HCT116 (cell line): ENCODE measurements at places on chromosomes 5 and 9.
A peak's percentile ranks its signal among the peaks of the same experiment; 100 is the strongest.

DNA sequence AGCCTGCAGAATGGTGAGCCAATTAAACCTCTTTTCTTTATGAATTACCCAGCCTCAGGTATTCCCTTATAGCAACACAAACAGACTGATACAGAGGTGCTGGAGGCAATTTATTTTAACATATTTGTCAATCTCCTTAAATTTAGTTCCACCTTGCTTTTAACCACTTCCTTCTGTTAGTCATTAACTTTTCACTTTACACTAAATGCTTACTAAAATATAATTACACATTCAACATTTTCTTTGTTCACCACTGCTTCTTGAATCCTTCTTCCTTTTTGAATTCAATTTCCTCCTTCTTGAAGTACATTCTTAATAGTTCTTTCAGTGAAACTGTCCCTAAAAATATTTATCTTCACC, 39.4 kb downstream of the LYRM7 start:
- no peaks in the 10 kb centered on the region for H3K4me1 ChIP-seq
- H3K4me3 ChIP-seq = no peak overlapping the region
- no peaks in the 10 kb centered on the region for H3K27me3 ChIP-seq
- no peak for DNase-seq

GRCh38 chr9:31355965-31356364, 1028.5 kb upstream of the ACO1 start:
- no peaks in the 10 kb centered on the region for H3K36me3 ChIP-seq
- H3K4me1 ChIP-seq = no peaks in the 10 kb centered on the region
- H3K27me3 ChIP-seq = no peaks in the 10 kb centered on the region
- no peak overlapping the region for H3K4me3 ChIP-seq

DNA sequence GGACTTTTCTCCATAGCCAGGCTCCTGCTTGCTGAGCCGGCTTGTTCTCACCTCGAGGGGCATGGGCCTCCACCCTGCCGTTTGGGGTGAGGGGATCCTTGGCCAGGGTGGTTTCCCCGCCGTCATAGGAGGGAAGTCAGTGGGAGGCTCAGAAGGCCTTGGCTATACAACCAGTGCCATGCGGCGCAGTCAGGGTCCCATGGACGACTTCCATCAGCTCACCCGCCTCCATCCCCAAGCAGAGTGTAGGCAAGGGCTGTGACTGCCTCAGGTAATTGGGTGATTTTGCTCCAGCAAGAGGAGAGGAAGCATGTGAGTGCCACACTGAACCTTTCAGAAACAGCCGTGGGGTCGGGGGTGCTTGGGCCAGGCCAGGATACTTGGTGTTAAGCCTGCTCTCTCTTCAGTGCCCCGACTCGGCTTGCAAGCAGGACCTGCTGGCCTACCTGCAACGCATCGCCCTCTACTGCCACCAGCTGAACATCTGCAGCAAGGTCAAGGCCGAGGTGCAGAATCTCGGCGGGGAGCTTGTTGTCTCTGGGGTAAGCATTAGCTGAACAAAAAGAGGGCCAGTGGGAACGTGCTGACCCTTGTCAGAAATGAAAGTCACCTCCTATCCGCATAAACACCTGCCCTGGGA, 57.2 kb upstream of the LRRTM2 start:
- no peak overlapping the region for H3K4me3 ChIP-seq
- no peaks in the 10 kb centered on the region for H3K27me3 ChIP-seq
- no peak overlapping the region for H3K27ac ChIP-seq

GRCh38 chr9:77848404-77848803, 183.2 kb downstream of the GNAQ start:
- no peak overlapping the region for H3K27ac ChIP-seq
- no peaks in the 10 kb centered on the region for H3K27me3 ChIP-seq
- H3K4me3 ChIP-seq = no peak overlapping the region
- no peaks in the 10 kb centered on the region for H3K4me1 ChIP-seq
- no peaks in the 10 kb centered on the region for H3K36me3 ChIP-seq
- DNase-seq = no peak

DNA sequence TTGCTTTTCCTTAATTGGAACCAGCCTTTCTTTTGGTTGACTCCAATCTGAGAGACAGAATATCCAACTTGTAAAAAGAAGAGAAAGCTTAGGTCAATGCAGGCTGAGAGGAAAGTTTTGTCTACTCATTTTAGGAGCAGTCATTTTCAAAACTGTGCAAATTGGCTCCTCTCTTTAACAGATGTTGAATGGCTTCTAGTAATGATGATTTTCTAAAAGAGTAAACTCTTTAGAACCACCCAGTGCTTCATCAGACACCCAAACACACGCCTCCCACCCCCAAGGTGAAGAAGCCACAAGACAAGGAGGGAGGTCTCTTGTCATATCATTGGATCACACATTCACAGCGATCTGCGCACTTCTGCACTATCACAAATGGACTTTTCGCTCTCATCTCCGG, 116.3 kb upstream of the KLF9 start:
- H3K4me3 ChIP-seq = no peak overlapping the region
- DNase-seq = no peak
- no peaks in the 10 kb centered on the region for H3K27me3 ChIP-seq
- no peaks in the 10 kb centered on the region for H3K36me3 ChIP-seq

- H3K4me1 ChIP-seq = peaks cover 8% of the 10 kb centered on the region; the same call in 1 of the 2 replicates
- no peak for DNase-seq
- no peak overlapping the region for H3K4me3 ChIP-seq
- H3K27ac ChIP-seq = no peak overlapping the region
- H3K36me3 ChIP-seq = no peaks in the 10 kb centered on the region
- no peaks in the 10 kb centered on the region for H3K27me3 ChIP-seq
These were observed 5.7 kb upstream of the LARP1 start for GRCh38 chr5:154749491-154749890.

- H3K4me3 ChIP-seq = no peak overlapping the region
- DNase-seq = no peak
- no peak overlapping the region for H3K27ac ChIP-seq
- no peaks in the 10 kb centered on the region for H3K27me3 ChIP-seq
These were observed 122.7 kb downstream of the GCNT1 start for GRCh38 chr9:76581731-76582130.

DNA sequence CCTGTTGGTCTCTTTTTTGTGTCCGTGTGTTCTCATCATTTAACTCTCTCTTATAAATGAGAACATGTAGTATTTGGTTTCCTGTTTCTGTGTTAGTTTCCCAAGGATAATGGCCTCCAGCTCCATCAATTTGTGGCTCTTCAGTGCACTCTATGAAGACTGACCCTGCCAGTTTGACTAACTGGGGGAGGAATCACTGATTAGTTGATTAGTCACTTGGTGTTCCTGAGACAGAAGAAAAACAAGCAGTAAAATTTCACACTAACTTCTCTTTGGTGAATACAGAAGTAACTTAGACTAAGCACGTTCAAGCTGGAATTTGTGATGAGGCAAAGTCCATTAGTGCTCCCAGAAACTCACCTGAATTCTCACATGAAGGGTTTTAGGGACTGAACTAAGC, 495.8 kb upstream of the RORB start:
- no peaks in the 10 kb centered on the region for H3K36me3 ChIP-seq
- no peak for DNase-seq
- no peaks in the 10 kb centered on the region for H3K4me1 ChIP-seq
- no peak overlapping the region for H3K4me3 ChIP-seq
- no peak overlapping the region for H3K27ac ChIP-seq
- H3K27me3 ChIP-seq = no peaks in the 10 kb centered on the region

- no peaks in the 10 kb centered on the region for H3K4me1 ChIP-seq
- no peak for DNase-seq
- H3K4me3 ChIP-seq = no peak overlapping the region
- H3K36me3 ChIP-seq = no peaks in the 10 kb centered on the region
- H3K27me3 ChIP-seq = no peaks in the 10 kb centered on the region
These were observed 646.1 kb upstream of the SEMA6A start for GRCh38 chr5:117220730-117221129.

GRCh38 chr5:88602584-88602983, 280.4 kb downstream of the MEF2C start:
- H3K27me3 ChIP-seq = no peaks in the 10 kb centered on the region
- H3K4me3 ChIP-seq = no peak overlapping the region
- no peak overlapping the region for H3K27ac ChIP-seq

DNA sequence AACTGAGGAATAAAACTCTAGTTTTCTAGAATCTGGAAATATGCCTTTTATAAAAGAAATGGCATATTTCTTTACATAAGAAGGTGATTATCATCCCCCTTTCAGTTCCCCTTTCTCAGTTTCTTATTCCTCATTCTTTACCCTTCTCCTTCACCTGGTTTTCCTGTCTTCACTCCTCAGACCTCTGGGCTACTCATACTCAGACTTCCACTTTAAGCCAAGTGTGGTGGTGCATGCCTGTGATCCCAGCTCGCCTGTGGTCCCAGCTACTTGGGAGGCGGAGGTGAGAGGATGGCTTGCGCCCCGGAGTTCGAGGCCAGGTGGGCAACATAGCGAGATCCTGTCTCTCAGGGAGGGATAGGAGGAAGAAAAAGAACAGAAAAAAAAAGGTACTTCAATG, 57.2 kb downstream of the RANBP6 start:
- H3K27me3 ChIP-seq = no peaks in the 10 kb centered on the region
- no peak overlapping the region for H3K27ac ChIP-seq
- no peaks in the 10 kb centered on the region for H3K4me1 ChIP-seq
- DNase-seq = no peak
- no peak overlapping the region for H3K4me3 ChIP-seq

GRCh38 chr9:88303721-88304451, 84.4 kb upstream of the SPIN1 start:
- no peak overlapping the region for H3K27ac ChIP-seq
- H3K27me3 ChIP-seq = no peaks in the 10 kb centered on the region
- no peaks in the 10 kb centered on the region for H3K36me3 ChIP-seq
- no peak for DNase-seq

- H3K4me1 ChIP-seq = peaks cover 28% of the 10 kb centered on the region
- H3K4me3 ChIP-seq = peak overlapping the region; percentile 87
- DNase-seq = no peak
- peak overlapping the region; percentile 80 for H3K27ac ChIP-seq
- H3K27me3 ChIP-seq = no peaks in the 10 kb centered on the region
These were observed 1.1 kb downstream of the RICTOR start for GRCh38 chr5:39072925-39073766.

GRCh38 chr9:74122216-74122615, 374.9 kb upstream of the RORB start:
- H3K36me3 ChIP-seq = no peaks in the 10 kb centered on the region
- no peak for DNase-seq
- no peak overlapping the region for H3K4me3 ChIP-seq
- no peak overlapping the region for H3K27ac ChIP-seq
- no peaks in the 10 kb centered on the region for H3K4me1 ChIP-seq

GRCh38 chr5:148145916-148146315, 22.4 kb upstream of the SPINK14 start:
- peaks cover 4% of the 10 kb centered on the region for H3K27me3 ChIP-seq
- H3K4me3 ChIP-seq = no peak overlapping the region
- no peak for DNase-seq
- H3K27ac ChIP-seq = no peak overlapping the region

DNA sequence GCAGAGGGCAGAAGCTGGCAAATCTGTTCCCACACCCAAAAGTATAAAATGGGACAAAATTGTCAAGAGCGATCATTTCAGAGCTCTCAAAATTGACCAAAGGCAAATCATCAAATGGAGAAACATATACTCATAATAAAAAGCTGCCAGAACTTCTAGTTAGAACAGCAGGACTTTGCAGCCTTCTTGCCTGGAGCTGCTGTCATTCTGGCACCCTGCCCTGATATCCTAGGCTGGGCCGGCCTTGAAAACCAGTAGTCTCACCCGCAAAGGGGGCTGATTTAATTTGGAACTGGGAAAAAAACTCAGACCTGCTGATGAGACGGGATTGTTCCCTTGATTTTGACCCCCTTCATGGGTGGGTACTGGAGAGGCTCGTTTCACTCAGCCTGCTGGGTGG, 18.5 kb downstream of the OR2V1 start:
- no peaks in the 10 kb centered on the region for H3K27me3 ChIP-seq
- no peaks in the 10 kb centered on the region for H3K36me3 ChIP-seq
- H3K27ac ChIP-seq = no peak overlapping the region
- H3K4me1 ChIP-seq = no peaks in the 10 kb centered on the region
- no peak for DNase-seq

DNA sequence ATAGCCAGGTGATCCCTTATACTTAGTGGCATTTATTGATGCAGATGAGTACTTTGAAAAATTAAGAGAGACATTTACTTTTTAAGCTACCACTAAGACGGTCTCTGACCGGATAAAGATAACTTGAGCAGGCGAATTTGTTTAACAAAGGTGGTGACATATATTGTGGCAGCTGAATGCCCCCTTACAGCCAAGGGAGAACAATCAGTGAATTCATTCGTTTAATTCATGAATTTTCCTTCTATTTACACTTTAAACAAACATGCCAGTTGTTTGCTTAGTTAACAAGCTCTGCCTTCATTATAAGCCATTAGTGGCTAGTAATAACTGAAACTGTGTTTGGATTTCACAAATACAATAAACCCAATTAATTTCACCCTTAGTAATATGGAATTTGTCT, 187.1 kb downstream of the AOPEP start:
- no peaks in the 10 kb centered on the region for H3K36me3 ChIP-seq
- peak overlapping the region; percentile 61; the same call in 1 of the 2 replicates for H3K27ac ChIP-seq
- no peak overlapping the region for H3K4me3 ChIP-seq
- no peak for DNase-seq
- H3K4me1 ChIP-seq = peaks cover 91% of the 10 kb centered on the region

GRCh38 chr5:73859696-73860095, 233.7 kb downstream of the ARHGEF28 start:
- H3K36me3 ChIP-seq = no peaks in the 10 kb centered on the region
- no peak overlapping the region for H3K27ac ChIP-seq
- H3K4me3 ChIP-seq = no peak overlapping the region
- H3K27me3 ChIP-seq = no peaks in the 10 kb centered on the region

GRCh38 chr9:115157245-115157674, 39.3 kb upstream of the TNC start:
- no peaks in the 10 kb centered on the region for H3K27me3 ChIP-seq
- H3K27ac ChIP-seq = peak overlapping the region; percentile 21; the same call in 1 of the 2 replicates
- DNase-seq = peak; percentile 49
- H3K36me3 ChIP-seq = no peaks in the 10 kb centered on the region
- peaks cover 35% of the 10 kb centered on the region for H3K4me1 ChIP-seq

- H3K36me3 ChIP-seq = no peaks in the 10 kb centered on the region
- H3K4me3 ChIP-seq = no peak overlapping the region
- no peak for DNase-seq
These were observed 118.3 kb downstream of the NR6A1 start for GRCh38 chr9:124652615-124653393.

- peaks cover 14% of the 10 kb centered on the region; the same call in 1 of the 2 replicates for H3K27me3 ChIP-seq
- DNase-seq = no peak
- H3K4me1 ChIP-seq = no peaks in the 10 kb centered on the region
- no peak overlapping the region for H3K4me3 ChIP-seq
These were observed 60.1 kb downstream of the GTF3C4 start for GRCh38 chr9:132730054-132731033.
